ENCODE measurements at places on chromosomes 11 and 22.

DNA sequence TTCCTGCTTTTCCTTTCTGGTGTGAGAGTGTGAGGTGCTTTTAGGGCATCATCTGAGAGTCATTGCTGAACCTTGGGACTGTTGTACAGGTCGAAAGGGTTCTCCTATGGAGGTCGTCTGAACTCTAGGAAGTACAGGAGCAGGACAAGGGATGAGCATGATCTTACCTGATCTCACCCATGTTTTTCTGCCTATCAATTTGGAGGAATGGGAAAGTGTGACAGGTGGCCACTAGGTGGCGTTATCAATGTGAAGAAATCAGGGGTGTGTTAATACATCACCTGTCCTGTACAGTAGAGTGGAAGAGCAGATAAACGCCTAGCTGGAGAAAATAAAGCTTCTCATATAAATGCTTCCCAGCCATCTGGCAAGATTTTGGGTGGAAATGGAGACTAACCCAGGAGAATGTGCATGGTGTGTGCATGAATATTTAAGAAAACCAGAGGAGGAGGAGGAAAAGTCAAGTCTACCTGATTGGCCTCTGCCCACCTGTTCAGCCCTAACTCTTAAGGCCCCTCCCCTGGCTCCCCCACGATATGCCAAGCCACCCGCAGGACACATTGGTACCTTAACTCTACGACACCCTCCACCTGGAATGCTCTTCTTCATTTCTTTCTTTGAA, 72.0 kb upstream of the NARS2 start:
- DNase-seq = peak; percentile 49

DNA sequence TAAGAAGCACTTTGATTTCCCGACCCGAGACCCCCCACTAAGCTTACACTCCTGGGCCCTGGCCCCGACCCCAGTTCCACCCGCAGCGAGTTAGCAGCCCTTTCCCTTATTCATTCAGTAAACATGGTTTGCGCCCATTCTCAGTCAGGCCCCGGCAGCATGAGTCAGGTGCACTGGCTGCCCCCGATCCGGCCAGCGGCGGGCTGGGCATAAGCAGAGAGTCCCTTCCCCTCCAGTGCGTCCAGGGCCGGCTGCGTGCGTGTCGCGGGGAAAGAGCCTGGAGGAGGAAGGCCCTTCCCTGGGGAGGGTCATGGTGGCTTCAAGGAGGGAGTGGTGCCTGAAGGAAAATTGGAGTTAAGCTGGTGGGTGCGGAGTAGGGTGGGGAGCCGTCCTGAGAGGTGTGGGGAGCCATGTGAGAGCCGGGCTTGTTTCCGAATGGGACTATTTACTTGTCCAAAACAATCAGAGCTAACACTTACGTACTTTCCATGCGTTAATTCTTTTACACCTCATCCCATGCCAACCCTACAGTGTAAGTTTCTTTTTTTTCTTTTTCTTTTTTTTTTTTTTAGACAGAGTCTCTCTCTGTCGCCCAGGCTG, 657 bp downstream of the IGHMBP2 start:
- DNase-seq = peak; percentile 16

DNA sequence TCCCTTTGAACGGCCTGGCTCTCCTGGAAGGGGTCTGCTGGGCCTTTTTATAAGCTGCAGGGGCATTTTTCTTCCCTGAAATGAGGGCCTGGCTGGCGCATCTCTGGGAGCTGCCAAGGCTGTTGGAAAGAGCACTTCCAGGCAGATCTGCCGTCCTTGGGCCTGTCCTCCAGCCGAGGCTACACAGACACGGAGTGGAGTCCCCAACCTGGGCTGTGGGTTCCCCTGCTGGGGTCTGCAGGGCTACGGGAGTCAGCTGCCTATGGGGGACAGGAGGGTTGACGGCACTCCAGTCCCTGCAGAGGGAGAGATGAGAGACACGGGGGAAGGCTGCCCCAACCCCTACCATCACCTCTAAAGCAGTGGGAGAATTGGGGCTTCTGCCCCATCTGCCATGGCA, 606.6 kb downstream of the TBC1D22A start:
- no peak for DNase-seq

GRCh38 chr11:107505647-107506225, 48.1 kb upstream of the CWF19L2 start:
- DNase-seq = no peak

DNA sequence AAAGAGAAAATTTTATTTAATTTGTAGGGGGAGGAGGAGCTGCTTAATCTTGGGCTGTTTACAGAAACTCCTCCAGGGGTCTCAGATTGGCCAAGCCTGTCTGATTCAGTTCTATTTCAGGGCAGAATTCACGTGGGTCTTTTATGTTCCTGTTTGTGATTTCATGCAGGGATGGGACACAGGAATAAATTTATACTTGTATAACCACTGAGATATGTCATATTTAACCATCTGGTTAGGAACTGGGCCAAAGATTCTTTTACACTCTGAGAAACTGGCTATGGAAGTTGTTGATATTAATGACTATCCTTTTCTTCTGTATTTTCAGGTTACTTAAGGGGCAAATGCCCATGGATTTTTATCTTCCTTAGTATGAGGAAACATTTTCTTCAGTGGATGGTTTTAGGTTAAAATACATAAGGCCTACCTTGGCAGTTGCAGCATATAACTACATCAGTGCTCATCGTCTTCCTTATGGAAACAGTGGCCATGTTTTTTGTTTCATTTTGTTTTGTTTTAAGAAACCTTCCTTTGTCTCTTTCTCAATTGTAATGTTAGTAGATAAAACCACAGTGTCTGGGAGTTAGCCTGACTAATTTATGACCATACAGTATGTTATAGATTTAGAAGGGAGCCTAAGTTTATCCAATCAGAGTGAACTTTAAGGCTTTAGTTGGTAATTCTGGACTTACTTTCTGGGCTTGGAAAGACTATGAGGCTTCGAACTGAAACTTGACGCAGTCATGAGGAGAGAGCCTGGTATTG, 132.4 kb upstream of the ANO3 start:
- peak; percentile 65 for DNase-seq

- DNase-seq = peak; percentile 49
These were observed 3.4 kb upstream of the ADAMTS8 start for GRCh38 chr11:130431801-130432200.

GRCh38 chr11:2192435-2192834, 20.8 kb upstream of the TH start:
- DNase-seq = no peak

GRCh38 chr22:37464181-37464580, 22.0 kb downstream of the MFNG start:
- DNase-seq = peak; percentile 35

DNA sequence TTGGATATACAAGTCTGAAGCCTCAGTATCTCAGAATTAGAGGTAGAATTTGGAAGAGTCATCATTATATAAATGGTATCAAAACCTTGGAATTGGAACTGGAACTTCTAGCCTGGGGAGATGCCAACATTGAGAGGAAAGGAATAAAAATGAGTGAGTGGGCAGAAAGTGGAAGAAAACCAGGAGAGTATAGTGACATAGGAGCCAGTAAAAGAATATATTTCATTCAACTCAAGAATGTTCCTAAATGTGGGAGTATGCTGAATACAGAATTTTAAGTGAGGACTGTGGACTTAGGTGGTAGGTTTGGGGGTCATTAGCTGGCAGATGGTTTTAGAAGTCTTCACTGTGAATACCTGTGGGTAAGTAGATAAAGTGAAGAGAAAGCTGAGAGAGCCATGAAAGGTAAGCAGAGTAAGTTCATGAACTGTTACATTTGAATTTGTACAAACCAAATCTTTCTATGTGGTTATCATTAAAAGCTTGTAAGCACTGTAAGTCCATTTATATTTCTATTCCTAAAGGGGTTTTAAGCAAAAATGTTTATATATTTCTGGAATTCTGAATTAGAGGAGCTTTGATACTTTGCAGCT, 60.2 kb downstream of the PDHX start:
- no peak for DNase-seq

- peak; percentile 46 for DNase-seq
These were observed at the start of gene CD151 for GRCh38 chr11:832529-833113. Gene CD151, plus strand, starts transcription at chr11:832952. Its CDS starts 3,118 bp downstream, at chr11:836070.

DNA sequence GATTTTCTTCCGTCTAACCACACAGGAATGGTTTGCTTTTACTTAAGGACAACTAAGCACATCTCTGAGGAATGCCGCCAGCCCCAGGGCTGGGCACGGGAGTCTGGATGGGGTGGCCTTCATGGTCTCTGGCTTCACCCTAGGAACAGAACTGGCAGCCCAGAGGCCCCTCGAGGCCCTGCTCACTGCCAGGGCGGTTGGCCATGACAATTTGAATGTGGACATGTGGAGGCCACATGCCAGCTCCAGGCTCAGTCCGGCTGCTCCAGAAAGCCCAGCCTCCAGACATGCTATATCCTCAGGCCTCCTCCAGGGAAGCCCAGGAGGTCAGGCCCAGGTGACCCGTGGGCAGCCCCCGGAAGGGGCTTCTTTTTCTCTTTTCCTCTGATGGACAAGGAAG, 84.0 kb upstream of the FGF3 start:
- no peak for DNase-seq

DNA sequence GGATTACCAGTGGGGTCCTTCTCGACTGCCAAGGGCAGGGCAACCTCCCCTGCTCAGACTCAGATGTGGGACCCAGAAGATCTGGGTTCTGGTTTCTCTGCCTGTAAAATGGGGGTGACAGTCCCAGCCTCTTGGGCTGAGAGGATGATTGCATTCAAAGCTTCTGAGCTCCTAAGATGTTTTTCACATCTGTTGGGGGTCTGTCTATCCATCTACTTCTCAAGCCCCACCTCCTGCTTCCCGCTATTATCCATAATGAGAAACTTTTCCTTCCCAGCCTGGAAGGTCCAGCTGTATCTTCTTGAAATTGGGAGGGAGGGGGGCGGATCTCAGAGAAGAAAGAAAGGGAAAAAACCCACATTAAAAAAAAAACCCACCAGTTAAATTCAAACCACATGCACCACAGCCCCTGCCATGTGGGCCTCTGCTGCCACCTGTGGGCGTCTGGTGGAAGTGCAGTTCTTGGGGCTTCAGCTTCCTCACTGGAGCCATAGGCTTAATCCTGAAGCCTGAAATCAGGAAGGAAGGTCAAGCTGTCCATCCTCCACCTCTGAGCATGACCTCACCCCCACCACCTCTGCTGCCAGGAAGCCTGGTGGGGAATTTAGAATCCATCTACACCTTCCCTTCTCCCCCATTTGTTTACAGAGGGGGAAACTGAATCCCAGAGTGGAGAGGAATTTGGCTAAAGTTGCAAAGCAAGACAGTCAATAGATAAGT, 27.3 kb downstream of the ARHGEF17 start:
- peak; percentile 87 for DNase-seq

- no peak for DNase-seq
These were observed 19.9 kb downstream of the NAGA start for GRCh38 chr22:42050641-42051180.

DNA sequence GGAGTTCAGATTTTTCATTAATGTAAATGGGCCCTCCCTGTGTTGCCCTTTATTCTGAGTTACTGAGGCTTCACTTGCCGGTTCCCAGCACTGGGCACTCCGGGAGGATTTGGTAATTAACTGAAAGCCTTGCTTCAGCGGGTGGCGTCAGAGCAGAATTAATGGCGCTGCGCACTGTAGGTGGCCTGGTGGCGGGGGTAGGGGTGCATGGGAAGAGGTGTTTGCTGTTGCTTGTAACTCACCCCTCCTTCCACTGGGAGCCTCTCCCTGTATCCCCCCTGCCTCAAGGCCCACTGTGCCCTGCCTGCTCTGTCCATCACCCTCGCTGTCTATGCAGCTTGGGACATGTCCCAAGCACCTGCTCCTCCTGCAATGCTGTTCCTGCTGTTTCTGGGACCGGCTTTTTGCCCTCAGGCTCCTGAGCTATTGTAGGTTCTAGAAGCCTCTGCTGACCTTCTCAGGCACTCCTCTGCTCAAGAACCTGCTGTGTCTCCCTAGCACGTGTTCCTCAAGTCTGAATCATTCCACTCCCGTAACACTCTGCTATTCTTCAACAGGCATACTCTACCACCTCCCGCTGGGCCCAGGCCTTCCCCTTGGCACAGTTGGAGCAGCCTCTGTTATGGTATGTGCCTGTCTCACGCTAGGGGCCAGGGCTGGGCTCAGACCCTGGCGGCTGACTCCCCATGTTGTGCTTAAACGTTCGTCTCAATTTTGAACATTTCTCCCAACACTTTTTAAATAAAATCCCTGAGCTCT, 24.4 kb downstream of the ARHGAP8 start:
- DNase-seq = no peak

GRCh38 chr11:94630221-94630620, 63.1 kb downstream of the PIWIL4 start:
- no peak for DNase-seq

DNA sequence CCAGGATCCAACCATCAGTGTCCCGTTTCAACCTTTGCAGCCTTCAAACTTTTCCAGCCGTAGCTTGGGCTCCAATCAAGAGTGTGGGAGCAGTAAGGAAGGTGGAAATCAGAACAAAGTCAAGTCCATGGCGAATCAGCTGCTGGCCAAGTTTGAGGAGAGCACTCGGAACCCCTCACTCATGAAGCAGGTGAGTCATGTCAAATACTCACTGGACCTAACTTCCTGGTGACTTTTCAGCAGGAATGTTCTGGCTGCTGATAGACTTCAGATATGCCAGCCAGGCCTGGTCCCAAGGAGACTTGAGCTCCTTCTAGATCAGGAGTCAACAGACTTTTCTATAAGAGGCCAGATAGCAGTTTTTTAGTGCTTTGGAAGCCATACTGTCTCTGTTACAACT, 129.0 kb downstream of the MICAL2 start:
- peak; percentile 46 for DNase-seq

DNA sequence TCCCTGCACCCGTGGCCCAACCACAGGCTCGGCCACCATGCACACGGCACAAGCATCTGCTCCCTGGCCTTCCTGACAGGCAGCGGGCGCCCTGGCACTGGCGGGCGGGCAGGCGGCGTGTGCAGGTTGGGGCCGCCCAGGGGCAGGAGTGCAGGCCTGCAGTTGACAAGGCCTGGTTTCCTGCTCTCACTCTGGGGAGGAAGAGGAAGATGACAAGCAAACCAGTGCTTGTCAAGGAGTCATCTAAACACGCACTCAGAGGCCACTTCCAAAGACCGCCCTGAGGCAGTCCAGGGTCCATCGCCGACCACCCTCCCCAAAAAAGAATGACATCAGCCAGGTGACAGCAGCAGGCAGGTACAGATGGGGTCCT, 65.3 kb upstream of the LINC01488 start:
- no peak for DNase-seq

DNA sequence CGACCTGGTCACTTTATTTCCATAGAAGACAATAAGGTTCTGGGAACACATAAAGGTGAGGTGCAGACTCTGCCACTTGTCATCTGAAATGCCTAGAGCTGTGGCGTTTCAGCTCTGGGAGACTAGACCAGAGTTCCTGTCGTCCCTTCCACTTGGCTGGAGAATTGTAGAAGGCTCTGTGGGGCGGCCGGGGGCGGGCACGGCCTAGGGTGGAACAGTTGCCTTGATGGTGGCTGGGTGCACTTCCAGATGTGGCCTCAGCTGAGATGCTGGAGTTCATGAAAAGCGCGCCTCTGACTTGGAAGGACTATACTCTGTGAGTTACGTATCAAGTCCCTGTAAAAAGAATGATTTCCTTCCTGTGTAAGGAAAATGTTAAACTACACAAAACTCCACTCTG, 16.8 kb downstream of the TRMU start:
- no peak for DNase-seq

- DNase-seq = no peak
These were observed 106.4 kb downstream of the ARHGAP42 start for GRCh38 chr11:100793525-100793924.

- peak; percentile 29 for DNase-seq
These were observed 22.7 kb upstream of the RASD2 start for GRCh38 chr22:35517769-35518530.

GRCh38 chr11:113521737-113522517, 46.7 kb upstream of the DRD2 start:
- DNase-seq = no peak

GRCh38 chr11:86172894-86173293, 71.7 kb upstream of the EED start:
- peak; percentile 67 for DNase-seq

- peak; percentile 15 for DNase-seq
These were observed 79.0 kb upstream of the HEPHL1 start for GRCh38 chr11:93942176-93942575.

Data from cardiac fibroblast (primary cell).